ENCODE measurements at places on chromosomes 13 and 19.

- DNase-seq = peak; percentile 91
These were observed 47.0 kb upstream of the PNMA8B start for GRCh38 chr19:46542428-46543230.

- no peak for DNase-seq
These were observed 6.6 kb upstream of the DDX39A start for GRCh38 chr19:14425696-14426138.

- no peak for DNase-seq
These were observed 93.4 kb downstream of the UQCRFS1 start for GRCh38 chr19:29119590-29119989.

DNA sequence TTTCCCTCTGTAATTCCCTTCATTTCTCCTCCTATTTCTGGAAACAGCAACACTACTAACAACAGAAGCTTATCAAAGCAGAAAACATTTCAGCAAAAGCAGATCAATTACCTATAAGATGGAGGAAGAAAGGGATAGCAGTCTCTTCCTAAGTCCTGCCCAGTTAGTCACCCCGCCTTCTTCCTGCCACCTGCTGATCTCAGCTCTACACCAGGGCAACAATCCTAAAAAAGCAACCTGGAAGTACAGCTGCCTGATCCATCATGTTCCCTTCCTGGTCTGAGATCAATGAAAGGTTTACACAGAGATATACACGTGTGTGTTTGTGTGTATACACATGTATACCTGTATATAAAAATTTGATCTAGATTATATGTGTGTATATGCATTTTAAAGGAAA lies 59.4 kb downstream of the TSC22D1 start:
- DNase-seq = no peak

GRCh38 chr13:102999499-102999898 lies 66.7 kb downstream of the SLC10A2 start:
- DNase-seq = no peak

DNA sequence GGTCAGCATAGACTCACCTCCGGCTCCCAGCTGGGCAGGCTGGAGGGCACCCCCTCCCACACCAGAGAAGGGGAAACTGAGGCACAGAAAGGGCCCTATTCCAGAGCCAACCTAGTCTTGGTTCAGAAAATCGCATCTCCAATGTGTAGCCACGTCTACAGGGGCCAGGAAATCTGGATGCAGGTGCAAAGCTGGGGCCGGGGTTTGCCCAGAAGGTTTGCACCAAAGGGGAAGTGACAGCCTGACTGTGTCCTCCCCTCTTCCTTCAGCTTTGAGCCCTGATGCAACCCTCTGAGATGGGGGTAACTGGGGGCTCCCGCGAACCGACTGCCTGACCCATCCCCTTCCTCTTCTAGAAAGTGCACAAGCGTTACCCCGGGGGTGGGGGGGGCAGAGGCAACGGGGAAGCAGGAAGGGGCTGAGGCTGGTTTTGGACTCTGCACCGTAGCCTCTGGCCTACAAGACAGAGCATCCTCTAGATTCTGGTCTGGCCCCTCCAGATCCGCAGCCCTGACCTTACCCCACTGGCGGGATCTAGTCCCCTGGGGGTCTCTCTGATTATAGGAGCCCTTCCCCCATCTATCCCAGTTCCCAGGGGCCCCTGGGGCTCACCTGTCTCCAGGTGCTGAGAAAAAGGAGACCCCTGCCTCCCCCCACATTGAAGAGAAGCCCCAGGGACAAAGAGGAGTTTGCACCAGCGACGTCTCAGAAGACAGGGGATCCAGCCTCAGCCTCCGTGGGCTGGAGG lies 1.1 kb upstream of the ONECUT3 start:
- DNase-seq = no peak

DNA sequence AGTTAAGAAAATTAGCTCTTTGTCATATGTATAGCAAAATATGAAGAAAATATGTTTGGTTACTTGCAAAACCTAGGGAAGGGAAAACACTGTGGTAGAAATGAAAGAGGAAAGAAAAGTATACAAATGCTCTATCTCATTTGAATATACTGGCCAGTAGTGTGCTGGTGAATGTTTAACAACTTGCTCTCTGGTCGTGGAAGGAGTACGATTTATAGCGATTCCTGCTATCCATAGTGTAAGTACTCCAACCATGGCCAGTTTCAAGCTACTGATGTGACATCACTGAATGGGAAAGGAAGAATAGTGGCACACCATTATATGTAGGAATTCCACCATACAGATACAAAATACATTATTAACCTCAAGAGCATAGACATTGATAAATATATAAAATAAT lies 9.3 kb downstream of the BORA start:
- no peak for DNase-seq

DNA sequence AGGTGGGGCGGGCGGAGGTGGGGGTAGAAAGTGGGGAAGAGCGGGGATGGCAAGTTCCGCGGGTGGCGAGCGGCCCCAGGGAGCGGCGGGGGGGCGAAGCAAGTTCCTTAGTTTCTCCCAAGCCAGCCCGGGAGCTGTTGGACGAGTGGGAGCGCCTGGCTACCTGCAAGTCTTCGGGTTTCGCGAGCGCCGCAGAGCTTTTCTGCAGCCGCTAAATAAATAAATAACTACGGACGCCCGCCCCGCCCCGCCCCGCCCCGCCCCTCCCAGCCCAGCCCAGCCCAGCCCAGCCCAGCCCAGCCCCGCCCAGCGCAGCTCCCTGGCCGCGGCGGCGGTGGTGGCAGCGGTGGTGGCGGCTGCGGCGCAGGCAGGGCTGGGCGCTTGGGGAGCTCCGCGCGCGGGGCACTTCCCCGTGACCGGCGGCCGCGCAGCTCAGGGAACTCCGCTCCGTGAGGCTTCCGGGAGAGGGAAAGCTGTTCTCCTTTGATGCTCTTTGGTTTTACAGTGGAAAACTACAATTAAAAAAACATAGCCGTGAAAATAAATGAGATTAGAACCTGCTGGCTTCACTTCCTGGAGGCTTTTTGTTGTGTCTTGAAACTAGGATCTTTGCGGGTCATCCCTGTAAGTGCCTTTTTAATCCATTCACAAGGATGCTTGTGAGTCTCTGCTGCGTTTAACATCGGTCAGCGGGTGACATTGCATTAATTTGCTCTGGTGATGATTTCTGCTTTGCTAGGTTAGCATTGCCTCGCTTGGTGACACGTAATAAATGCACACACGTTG lies at the start of gene UBE2L5:
UBE2L5 (plus strand) TSS at position 440 of the 786 bp plus-strand sequence. CDS start 5,498 bp downstream, outside the sequence.
- DNase-seq = peak; percentile 84

DNA sequence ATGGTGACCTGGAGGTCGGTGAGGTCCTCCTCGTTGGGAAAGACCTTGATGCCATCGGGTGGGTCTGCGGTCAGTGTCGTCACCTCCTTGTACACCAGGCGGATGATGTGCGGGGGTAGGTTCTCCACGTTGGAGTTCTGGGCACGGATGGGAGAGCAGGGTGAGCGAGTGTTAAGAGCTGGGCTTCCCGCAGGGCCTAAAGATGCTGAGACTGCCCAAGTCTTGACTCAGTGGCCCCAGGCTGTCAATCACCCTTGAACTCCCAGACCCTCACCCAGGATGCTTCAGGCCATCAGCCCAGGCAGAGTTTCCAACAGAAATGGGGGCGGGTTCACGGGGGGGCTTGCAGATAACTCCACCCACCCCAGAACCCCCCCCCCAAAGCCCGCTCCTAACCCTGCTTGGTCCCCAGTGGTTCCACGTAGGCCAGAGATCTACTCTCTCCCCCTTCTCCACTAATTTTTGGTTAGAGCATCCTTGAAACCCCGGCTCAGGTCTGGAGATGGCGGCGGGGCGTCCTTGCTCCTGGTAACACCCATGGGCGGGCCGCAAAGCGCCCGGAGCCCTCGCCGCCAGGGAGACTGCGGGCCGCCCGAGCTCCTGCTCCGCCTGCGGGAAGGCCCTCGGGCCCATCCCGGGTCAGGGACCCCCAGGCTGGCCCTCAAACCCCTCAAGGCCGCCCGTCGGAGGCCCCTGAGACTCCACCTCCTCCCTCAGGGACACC lies 600 bp downstream of the UBE2S start:
- DNase-seq = no peak

GRCh38 chr13:25111585-25111956 lies 15.6 kb downstream of the PABPC3 start:
- DNase-seq = no peak

GRCh38 chr13:80313668-80314256 lies 27.2 kb downstream of the SPRY2 start:
- no peak for DNase-seq

DNA sequence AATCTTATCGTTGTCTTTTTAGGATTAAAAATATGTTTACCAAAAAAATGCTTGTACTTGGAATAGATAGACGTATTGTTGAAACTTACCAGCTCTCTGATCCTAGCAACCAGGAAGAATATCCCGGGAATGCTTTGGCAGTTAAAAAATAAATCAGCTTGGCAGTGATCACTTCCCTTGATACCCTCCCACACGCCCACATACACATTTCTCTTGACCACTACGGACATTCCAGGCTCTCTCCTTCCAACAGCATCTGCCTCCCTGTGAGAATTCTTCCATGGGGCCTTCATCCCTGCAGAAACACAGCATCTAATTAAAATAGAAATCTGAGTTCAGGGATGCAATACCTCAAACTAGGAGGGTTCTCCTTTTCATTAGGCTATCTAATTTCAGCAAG lies 57.9 kb downstream of the THSD1 start:
- DNase-seq = no peak

GRCh38 chr13:103097366-103097928 lies 31.2 kb upstream of the SLC10A2 start:
- peak; percentile 73 for DNase-seq

DNA sequence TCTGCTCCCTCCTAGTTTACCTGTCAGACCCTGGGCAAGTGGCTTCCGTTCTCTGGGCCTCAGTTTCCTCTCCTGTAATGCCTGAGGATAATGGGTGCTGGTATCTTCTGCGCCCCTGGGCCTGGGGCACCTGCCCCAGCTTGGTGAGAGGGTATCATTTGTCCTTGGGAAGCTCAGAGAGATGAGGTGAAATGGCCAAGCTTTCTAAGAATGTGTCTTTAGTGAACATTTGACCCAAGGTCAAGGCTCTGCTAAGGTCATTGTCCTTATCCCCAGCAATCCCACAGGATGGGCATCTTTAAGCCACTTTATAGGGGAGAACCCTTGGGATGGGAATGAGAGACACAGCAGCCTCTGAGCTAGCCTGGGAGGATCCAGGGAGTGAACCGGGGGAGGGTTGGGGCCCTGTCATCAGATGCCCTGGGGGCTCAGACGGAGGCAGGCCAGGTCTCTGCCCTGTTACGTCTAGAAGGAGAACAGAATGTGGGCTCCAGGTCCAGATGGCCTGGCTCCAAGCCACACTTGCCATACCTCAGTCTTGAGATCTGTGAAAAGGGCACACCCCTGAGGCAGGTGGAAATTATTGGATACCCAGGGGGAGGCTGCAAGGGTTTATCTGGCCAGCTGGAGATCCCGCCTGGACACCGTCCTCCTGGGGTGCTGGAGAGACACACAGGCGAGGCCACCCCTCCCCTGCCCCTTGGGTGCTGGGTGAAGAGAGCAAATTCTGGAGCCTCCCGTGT lies 1.1 kb upstream of the NFIC start:
- DNase-seq = no peak

DNA sequence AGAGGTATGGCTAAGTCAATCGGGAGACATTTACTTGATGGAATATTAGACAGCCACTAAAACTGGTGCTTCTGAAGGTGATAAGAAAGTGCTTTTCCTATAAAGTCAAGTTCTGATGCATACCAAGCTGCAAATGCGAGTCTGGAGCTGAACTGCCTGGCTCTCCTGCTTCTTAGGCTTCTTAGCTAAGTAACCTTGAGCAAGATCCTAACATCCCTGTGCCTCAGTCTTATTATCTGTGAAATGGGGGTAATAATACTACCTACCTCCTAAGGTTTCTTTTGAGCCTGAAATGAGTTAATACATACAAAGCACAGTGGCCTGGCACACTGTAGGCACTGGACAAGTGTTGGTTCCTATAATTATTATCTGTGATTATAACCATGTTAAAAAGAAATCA lies 64.5 kb downstream of the ZIC5 start:
- DNase-seq = no peak

DNA sequence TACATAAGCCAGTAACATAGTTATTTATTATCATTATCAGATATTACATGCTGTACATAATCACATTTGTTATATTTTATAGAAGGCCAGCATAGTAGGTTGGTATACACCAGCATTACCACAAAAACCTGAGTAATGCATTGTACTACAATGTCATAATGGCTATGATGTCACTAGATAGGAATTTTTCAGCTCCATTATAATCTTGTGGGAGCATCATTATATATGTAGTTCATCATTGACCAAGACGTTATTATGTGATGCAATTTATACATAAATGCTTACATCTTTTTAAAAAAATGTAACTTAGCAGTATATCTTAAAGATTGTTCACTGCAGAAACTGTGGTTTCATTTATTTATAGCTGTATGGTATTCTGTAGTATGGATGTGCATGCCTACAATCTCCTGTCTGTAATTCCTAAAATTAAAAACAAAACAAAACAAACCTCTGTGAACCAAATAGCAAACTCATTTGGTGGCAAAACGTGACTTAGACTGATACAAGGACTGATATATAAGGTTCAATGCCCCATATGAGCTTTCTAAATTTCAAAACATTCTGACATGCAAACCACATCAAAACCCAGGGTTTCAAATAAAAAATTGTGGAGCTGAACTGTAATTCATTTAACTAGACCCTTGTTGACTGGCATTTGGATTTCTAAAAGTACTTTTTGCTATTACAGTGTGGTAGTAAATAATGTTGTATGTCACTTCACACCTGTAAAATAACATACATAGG lies 250.9 kb downstream of the DLEU7 start:
- DNase-seq = no peak

DNA sequence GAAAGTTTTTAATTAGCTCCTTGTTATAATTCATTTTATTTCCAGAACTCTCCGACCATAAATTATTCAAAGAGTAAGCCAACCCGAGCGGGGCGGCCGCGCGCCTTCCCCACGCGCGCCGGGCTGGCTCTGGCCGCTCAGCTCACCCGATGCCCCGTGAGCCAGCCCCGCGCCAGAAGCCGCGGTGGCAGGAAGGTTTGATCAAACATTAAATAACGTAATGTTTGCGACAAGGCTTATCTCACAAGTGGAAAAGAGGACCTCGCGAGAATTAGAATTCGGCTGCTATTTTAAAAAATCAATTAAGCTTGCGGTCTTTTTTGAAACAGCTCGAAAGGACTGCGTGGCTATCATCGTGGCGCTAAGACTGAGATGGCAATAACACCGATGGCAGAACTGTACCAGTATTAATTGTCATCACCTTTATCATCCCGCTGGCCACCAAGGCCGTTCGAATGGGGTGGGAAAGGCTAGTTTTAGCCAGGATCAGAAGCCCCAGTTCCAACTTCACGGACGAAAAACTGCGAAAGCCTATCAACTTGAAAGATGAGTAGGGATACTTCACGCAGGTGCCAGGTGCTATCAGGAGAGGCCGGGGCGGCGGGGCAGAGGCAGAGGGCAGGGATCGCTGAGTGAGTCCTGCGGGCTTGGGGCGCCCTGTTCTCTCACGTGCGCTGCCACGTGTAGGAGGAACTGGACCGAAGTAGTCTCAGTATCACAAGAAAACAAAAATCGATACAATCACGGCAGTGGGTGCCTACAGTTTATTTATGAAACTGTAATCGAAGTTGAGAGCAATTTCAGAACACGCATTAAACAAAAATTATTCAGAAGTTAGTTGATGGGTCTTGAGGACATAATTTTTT lies 6.4 kb downstream of the POU4F1 start:
- no peak for DNase-seq
